Left lobe of liver (tissue), 2 donors: ENCODE measurements at places on chromosomes 16 and 17.

DNA sequence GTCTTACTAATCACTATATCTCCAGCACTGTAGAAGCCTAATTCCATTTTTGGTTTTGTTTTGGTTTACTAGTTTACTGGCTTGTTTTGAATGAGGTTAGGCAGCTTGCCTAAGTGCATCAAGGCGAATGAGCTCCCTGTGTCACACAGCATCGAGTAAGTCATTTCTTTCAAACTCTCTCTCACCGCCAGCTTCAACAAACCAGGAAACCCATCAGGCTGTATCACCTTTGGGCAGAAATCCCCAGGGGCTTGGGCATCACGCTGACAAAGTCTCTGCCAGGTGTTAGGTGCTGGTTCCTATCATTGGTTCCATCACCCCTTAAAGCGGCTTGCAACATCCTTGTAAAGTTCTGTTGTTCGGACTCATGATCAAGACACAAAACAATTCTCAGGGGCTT lies 226.6 kb downstream of the GRIN2A start:
- DNase-seq, result no peak

DNA sequence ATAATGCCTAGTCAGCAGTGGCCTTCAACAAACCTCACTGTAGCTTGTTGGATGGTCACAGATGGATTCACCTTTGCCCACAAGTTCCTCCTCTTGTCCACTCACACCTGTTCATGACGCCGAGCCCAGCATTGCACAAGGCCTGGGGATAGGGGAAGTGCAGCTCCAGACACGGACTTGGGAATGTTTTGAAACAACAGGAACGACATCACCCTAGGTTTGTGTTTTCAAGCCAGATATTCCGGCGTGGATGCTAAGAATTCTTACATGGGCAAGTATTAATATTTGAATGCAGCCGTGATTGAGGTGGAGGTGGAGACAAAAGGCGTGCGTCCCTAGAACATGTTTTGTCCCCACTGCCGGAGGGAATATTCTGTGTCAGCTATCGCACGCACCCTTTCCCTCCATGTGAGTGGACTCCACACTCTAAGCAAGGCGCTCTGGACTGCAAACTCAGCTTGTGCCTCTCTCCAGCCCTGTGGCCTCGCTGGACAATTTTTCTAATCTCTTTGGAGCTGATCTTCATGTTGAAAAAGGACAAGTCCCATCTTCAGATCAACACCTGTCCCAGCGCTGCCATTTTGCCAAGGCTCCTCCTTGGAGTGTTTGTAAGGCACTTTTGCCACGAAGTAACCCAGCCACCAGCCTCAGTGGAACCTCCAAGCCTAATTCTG lies 2.0 kb upstream of the BANP start:
- peak; percentile 93 for DNase-seq

GRCh38 chr16:2857451-2858244 lies at the start of gene PRSS22:
Gene PRSS22, minus strand, starts transcription at chr16:2858170. Its CDS starts 66 bp downstream, at chr16:2858104.
- no peak for DNase-seq

DNA sequence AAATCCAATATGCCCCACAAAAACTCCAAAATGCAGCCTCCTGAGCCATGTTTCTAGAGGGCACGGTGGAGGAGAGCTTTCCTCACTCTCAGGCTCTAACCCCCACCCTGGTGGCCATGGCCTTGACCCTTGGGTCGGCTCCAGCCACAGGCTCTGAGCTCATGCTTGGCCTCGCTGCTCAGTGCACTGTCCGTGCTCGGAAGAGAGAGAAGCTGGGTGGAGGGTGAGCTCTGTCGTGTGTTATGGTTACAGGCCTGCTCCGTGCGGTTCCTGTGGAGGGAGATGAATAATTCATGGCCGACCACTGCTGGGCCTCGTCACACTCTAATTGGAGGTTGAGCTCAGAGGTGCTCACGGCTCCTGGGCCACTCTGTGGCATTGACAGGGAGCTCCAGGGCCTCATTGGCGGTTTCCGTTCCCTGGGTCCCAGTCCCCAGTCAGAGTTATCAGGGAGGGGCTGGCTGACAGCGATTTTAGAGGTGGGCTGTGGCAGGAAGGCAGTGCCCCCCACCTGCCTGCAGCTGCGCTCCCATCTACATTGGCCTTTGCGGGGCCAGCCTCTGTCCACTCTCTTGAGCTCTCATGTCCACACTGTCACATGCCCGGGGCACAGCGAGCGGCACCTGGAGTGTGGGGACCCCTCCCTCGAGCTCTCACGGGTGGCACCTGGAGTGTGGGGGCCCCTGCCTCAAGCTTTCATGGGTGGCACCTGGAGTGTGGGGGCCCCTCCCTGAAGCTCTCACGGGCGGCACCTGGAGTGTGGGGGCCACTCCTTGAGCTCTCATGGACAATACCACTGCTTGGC lies 24.9 kb downstream of the ACSF3 start:
- no peak for DNase-seq

GRCh38 chr17:48528153-48528935 lies 2.5 kb downstream of the HOXB1 start:
- no peak for DNase-seq

DNA sequence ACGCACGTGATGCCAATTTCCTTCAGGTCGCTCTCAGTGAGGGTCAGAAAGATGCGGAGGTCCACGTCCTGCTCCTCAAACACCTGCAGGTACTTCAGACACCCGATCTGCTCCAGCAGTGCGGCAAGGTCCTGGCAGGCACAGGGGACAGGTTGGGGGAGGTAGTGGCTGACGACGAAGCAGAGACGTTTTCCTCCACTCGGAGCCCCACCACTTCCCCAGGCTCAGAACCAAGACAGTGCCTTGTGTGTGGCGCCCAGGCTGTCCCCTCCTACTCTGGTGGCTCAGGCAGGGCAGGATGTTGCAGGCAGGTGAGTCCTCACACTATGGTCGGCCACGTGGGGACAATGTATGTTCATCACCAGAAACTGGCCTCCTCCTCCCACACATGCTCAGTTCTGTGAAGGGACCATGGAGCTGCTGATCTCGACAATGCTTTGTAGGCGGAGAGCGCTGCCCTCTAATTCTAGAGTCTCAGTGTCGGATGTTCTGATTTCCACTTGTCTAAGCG lies 5.7 kb downstream of the NUDT16L1 start:
- no peak for DNase-seq

DNA sequence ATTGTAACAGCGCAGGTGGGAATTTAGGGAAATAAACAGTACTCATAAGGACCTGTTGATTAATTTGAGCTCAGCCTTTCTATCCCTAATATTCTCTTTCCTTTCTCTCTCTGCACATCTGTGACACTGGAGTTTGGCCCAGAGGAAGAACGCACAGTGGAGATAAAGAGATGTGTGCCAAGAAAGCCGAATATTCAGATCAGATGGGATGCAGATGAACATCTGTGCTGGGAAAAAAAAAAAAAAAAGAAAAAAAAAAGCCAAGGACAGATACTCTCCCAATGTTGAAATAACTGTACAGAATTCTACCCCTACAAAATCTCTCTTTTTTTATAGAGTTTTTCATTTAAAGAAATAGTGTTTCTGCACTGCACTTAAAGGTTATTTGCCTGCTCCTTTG lies 485.4 kb downstream of the KCNJ2 start:
- DNase-seq, result no peak

DNA sequence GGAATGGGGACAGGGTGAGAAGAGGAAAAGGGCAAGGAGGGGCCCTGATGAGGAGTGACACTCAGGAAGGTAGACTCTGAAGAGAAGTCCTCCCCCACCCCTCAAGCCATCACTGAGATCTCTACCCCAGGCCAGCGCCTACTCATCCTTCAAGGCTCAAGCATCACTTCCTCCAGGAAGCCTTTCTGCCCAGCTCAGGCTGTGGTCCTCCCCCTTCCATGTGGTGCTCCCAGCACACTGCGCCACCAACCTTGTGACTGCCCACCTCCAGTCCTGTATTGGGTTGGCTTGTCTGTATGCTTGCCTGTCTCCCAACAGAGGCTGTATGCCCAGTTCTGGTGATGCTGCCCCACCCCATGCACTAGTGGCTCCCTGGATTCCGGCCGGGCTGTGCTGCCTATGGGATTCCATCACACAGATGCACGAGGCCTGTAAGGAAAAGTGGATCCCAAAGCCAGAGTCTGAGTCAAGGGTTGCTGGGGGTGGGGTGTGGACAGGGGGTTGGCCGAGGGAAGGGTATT lies 19.8 kb upstream of the ZFP90 start:
- no peak for DNase-seq

- DNase-seq, result no peak
Observed at GRCh38 chr16:12672986-12673385, 130.7 kb downstream of the CPPED1 start.

GRCh38 chr17:48878920-48879898 lies 13.4 kb upstream of the ATP5MC1 start:
- peak; percentile 52 for DNase-seq

DNA sequence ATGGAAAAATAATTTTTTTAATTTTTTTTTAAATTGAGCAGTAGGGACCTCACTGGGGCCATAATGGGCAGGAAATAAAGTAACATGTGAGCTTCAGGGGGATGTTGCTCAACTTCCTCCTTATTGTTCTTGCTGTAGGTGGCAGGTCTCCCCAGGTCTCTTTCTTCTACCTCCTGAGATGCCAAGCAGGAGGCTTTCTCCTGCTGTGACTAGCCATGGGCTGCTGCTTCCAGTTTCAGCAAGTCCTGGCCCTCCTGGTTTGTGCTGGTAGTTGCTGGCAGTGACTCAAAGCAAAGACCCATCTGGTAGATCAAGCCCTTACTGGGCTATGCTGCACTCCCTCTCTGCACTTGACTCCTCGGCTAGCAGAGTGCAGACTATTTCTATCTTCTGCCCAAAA lies 2.3 kb downstream of the DPEP2NB start:
- no peak for DNase-seq

- DNase-seq, result no peak
Observed at GRCh38 chr16:80586476-80586875, 45.7 kb downstream of the DYNLRB2 start.

DNA sequence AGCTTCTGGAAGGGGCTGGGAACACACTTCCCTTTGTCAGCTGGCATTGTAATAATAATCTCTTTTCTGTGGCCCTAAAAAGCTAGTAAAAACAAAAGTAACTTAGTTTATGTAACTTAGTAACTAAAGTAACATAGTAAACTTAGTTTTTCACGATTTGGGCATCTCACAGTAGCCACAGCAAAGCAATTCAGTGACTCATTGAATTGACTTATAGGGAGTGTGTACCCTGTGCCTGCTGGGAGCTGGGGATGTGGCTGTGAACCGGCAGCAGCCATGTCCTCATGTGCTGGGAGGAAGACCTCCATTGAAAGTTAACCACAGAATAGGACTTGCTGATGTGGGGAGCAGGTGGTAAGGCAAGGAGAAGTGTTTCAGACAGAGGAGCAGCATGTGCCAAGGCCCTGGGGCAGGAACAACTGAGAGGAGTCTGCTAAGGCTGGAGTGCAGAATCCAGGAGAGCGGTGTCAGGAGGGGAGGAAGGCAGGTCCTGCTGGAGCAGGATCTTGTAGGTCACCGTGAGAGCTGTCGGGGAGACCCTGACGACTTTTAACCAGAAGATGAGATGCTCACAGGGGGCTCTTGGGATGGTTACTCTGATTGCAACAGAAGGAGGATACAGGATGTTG lies 112.8 kb downstream of the PLCG2 start:
- DNase-seq, result no peak

GRCh38 chr16:21167929-21168602 lies 9.6 kb downstream of the LDAF1 start:
- no peak for DNase-seq

DNA sequence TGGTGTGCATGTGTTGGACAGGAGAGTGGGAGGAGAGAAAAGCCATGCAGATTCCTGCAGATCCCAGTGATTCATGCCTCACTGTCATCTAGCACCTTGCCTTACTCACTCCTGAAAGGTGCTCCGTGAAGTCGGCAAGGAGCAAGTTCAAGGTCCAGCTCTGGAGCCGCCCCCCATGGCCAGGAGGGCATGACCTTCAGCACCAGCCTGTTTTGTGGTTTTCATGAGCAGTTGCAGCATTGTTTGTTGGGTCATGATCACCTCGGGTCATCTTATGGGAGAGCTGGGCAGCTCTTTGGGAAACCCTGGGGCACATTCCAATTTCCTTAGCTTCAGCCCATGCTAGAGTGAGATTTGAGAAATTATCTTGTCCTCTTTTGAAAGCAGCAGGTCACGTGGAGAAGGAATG lies 137.5 kb upstream of the IRX3 start:
- DNase-seq, result peak; percentile 58

DNA sequence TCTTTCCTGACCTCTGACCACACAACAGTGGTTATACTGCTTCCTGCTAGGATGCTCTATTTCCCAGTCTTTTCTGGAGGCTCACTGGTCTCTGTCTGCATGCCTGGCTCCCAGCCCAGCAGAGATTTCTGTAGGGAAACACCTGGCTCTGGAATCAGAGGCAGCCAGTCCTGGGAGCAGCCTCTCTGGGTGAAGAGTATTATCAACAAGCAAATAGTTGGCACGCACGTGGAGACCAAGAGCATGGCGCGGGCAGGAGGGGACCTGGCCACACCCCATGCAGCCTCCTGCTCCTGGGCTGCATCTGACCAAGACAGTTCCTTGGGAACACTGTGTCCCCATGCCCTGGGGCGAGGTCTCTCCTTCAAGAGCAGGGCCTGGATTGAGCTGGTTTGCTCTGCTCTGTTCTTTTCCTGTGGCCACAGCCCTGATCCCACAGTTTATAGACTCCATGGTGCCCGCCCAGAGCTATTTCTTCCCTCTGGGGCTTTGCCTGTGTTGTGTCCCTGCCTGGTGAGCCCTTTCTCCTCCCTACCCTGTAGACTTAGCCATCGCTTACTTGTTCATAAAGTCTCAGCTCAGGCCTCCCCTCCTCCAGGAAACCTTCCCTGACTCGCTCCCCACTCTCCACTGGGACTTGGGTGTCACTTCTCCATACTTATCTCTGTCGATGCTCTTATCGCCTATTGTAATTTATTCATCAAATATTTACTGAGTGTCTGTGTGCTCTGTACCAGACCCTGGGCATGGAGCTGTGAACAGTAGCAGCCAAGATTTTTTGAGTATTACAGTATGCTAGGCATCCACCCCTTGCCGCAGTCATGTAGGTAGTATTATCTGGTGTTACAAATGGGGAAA lies 60.6 kb downstream of the SCNN1B start:
- no peak for DNase-seq

DNA sequence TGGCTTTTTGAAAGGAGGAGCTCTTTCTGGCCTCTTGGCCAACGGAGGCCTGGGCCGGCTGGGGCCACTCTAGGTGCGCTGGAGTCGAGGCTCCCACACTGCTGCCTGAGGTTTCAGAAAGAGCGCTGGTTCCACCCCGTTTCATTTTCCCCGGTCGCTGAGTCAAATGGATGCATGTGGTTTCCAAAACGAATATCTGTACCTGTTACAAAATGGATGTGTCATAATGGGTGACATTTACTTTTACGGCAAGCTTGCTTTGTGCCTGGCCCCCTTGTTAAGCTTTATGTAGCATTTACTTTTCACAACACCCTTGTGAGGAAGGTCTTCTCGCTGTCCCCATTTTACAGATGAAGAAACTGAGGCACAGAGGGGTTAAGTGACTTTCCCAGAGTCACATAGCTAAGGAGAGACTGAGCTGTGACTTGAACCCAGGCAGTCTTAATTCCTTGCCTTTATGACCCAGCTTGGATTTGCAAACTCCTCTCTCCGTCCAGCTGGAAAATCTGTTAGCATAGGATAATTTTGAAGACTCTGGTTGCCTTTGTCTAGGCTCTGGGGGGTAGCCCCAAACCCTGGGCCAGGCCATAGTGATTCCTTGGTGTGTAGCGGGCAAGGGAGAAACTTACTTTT lies 10.6 kb downstream of the KSR1 start:
- no peak for DNase-seq

- no peak for DNase-seq
Observed at GRCh38 chr16:9977333-9977897, 204.8 kb downstream of the GRIN2A start.
